Activated CD4-positive, alpha-beta T cell treated with anti-CD3 and anti-CD28 coated beads for 24 hours (primary cell): ENCODE measurements at places on chromosomes 1 and 21.

DNA sequence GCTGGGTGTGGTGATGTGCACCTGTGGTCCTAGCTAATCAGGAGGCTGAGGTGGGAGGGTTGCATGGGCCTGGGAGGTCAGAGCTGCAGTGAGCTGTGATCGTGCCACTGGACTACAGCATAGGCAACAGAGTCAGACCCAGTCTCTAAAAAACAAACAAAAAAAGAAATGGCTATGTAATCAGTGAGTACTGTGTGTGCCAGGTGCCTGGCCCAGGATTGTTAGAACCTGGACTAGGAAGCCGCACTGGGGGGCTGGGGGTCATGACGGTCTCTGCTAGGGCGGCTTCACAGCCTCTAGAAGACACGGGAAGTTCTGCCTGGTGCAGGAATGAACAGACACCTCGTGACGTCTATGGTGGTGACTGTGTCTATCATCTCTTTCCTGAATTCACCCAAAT, 8.5 kb downstream of the TMEM9 start:
- DNase-seq = no peak

- DNase-seq = no peak
These were observed 132.5 kb upstream of the C1orf174 start for GRCh38 chr1:4032571-4032970.

GRCh38 chr1:228475812-228476211, 11.4 kb upstream of the RNF187 start:
- DNase-seq = no peak

- no peak for DNase-seq
These were observed 8.8 kb upstream of the ATP13A2 start for GRCh38 chr1:17020502-17020901.

DNA sequence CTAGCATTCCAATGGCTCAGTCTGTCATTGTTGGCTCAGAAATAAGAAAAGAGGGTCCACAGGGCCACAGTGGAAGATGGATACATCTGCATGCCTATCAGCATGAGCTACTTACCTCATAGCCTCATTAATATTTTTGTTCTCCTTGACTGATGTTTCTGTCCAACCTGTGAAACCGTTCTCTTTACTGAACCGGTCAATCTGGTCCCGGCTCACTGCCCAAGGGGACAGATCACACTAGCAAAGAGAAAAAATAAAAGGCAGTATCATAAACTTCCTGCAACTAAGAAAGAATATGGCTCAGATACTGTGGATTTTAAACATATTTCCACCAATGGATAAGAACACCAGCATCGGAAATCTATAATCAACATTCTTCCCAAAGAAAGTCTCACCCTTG, 4.7 kb downstream of the RAB29 start:
- no peak for DNase-seq
